Activated T-helper 2 cell treated with anti-CD3 and anti-CD28 coated beads, Interferon-gamma antibody, Interleukin-2, Interleukin-4, amounts not matched to agents 10 μg/mL and 5 μg/mL and 100 μg/mL, durations not matched to agents 14 hours and 24 hours and 36 hours (primary cell): ENCODE measurements at places on chromosomes 4 and X. TPM values are rescaled to one million over a fixed set of nuclear protein-coding genes. Genes with fewer than 3 reads are reported as not detected.

Gene ADAMTS3
- total RNA-seq = not detected in 2 replicates

Gene PDE6B
- 10.7 and 13.3 TPM in 2 replicates for total RNA-seq

GRCh38 chr4:89268679-89269078 lies 38.9 kb downstream of the GPRIN3 start:
- H3K27me3 ChIP-seq = no peaks in the 10 kb centered on the region
- no peak overlapping the region for H3K27ac ChIP-seq
- H3K4me1 ChIP-seq = peaks cover 48% of the 10 kb centered on the region
- peaks cover 59% of the 10 kb centered on the region for H3K36me3 ChIP-seq
- no peak for DNase-seq
- no peak overlapping the region for H3K4me3 ChIP-seq

- H3K4me1 ChIP-seq = no peaks in the 10 kb centered on the region
- H3K36me3 ChIP-seq = no peaks in the 10 kb centered on the region
- no peak overlapping the region for H3K4me3 ChIP-seq
- H3K27ac ChIP-seq = no peak overlapping the region
These were observed 163.0 kb downstream of the FAM13A start for GRCh38 chr4:88893961-88894360.
